Skeletal muscle cell (primary cell): ENCODE measurements at places on chromosomes 16 and 17.

DNA sequence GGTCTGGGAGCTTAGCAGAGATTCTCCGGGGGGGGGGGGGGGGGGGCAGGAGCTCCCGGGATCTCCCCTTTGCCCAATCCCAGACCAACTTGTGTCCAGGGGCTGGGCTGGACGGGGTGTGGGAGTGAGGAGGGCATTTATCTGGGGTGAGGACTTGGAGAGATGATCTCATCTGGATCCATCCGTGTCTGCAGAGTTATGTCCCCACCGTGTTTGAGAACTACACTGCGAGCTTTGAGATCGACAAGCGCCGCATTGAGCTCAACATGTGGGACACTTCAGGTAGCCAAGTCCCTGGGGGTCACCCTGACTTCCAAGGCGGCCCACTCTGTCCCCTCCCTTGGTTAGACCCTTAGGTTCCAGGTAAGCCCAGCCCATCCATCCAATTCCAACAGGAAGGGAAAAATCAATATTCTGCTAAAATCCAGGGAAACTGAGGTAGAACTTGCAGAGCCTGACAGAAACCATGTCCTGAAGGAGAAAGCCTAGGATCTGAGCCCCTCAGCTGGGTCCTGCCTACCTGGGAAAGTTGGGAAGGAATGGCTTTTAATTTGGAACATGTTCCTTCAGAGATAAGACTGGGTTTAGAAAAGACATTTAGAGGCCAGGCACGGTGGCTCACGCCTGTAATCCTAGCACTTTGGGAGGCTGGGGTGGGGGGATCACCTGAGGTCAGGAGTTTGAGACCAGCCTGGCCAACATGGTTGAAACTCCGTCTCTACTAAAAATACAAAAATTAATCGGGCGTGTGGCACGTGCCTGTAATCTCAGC is 921 bp downstream of the RND2 start:
- no peak for DNase-seq

DNA sequence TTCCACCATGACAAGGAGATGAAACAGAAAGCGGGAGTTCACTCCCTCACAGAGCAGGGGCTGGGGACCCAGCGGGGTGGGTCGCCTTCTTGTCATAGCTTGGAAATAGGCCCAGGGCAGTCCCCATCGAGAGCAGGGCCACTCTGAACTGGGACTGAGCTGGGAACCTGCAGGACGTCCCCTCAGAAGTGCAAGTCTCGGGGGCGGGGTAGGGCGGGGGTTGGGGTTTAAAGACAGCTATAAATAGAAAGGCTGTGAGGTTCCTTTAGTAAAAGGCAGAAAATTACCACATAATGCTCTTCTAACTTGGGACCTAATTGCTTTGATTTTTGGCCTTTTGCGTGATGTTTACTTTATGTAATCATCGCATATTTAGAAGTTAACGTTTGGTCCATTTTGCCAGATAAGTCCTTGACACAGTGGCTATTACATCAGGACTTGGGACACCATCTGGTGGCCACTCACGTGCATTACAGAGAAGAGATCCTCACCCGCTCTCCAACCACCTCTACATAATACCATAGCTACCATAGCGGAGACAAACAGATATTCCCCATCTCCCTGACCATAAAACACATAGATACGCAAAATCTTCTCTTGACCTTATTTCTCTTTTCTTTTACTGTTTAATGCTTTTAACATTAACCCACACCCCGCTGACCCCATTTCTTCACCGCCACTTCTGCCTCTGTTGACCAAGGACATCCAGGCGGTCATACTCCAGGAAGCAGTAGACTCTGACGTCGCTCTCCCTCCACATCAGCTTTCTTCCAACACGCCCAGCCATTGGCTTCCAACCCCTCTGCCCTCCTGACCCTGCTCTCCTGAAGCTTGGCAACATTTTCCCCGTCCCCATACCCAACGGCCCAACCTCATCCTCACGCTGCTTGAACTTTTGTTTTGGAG is 27.5 kb upstream of the PIK3R6 start:
- DNase-seq, result no peak

DNA sequence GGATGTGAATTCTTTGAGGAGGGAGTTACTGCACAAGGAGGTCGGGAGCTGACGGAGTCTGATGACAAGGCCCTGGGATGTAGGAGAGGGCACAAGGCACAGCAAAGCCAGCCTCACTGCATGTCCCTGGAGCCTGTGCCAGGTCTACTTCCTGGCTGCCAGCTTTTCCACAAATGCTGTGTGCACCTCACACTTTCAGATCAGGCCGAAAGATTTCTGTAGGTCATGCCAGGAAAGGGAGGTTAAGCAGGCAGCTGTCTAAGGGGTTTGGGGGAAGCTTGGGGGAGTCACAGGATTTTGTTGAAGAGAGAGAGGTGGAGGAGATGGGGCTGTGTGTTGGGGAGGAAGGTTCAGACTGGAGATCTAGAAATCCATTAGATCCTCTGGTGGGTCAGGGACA is 792.5 kb downstream of the KCNJ18 start:
- no peak for DNase-seq

- DNase-seq, result no peak
Measured at GRCh38 chr17:42049834-42050392, 488 bp downstream of the C17orf113 start.

- no peak for DNase-seq
Measured at GRCh38 chr16:31186176-31186575, 6.2 kb downstream of the FUS start.

GRCh38 chr16:80746231-80746630 is 58.2 kb downstream of the CDYL2 start:
- DNase-seq, result peak; percentile 48

GRCh38 chr17:2697611-2698162 is 13.9 kb downstream of the CLUH start:
- no peak for DNase-seq

GRCh38 chr16:83701494-83701893 is 106.3 kb upstream of the HSBP1 start:
- DNase-seq, result no peak
